ENCODE measurements at places on chromosomes 6 and 20.

DNA sequence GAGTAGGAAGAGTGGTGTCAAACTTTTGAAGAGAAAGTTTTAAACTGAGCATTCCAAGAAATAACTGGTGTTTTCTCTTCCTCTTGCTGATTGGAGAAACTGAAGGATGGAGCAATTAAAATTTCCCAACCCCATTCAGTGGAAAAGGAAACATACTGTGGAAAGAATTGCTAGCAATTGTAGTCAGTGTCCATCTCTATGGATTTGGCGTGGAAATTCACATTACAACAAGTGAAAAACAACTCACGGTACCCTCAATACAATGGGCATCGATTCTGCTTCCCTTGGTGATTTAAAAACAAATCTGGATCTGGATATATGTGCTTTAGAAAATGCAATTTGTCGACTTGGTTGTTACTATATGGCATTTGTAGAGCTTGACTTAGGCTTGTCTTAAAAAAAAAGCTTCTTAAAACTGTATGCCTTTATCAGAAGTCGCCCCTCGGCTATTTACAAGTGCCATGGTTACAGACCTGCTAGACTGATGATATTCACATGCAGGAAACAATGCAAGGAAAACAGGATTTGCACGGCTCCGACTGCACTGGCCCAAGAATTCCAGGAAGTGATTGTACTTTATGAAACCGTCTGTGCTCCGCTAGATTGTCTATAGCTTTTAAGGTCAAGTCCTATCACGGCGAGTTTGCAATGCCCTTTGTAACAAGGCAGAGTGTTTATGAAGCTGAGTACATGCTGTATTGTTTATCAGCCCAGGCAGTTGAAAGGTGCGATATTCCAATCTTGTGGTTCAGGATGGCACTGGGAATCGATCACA is 131.7 kb upstream of the PHACTR1 start:
- DNase-seq, result no peak

DNA sequence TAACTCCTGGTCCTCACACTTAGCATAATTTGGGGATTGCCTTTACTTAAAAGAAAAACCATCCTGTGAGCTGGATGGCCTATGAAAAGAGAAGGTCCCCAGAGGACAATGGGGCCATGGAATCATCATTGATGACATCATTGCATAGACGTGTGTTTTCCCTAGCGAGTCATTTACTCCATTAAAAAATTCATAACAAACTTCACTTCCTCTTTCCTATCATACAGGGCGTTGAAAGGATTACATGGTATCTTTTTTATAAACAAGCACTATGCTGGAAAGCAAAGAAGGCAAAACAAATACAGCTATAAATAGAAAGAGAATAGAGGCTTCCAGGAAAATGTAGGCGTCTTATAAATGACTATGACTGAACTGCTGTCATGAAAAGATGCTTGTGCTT is 11.3 kb upstream of the COL12A1 start:
- no peak for DNase-seq

DNA sequence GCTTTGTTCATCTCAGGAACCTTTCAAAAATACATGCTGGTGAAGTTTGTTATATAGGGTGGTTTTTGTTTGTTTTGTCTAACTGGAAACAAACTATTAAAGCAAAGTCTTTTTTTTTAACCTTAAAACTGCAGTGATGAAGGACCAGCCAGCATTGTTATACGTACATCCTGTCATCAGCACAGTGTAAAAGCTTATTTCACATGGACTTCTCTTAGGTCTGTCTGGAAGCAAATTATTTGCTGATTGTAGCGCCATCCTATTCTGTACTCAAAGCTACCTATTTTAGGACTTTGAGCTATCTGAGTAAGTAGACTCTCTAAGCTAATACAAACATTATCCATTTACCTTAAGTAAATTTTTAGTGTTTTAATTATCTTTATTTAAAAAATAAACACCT is 61.7 kb downstream of the SNX9 start:
- no peak for DNase-seq

- no peak for DNase-seq
Measured at GRCh38 chr6:74606582-74607071, 599.2 kb downstream of the COL12A1 start.

GRCh38 chr6:165895421-165896165 is 232.6 kb upstream of the PDE10A start:
- DNase-seq, result no peak

GRCh38 chr6:170523256-170524171 is 29.6 kb downstream of the PSMB1 start:
- DNase-seq, result no peak

DNA sequence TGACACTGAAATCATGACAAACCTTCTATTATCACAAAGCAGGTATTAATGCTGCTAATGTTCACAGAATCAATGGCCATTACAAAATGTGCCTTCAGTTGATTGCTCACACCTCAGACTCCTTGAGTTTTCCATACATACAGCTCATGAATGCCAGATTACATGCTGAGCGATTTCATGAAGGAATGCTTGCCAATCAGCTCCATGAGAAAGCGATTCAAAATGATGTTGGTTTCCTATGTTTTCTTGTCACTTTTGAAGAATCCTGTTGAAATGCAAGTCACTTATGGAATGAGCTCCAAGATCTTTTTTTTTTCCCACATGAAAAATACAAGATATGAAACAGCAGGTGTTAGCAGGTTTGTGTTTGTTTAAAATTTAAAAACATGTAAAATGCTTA is 71.4 kb upstream of the SHLD1 start:
- no peak for DNase-seq

DNA sequence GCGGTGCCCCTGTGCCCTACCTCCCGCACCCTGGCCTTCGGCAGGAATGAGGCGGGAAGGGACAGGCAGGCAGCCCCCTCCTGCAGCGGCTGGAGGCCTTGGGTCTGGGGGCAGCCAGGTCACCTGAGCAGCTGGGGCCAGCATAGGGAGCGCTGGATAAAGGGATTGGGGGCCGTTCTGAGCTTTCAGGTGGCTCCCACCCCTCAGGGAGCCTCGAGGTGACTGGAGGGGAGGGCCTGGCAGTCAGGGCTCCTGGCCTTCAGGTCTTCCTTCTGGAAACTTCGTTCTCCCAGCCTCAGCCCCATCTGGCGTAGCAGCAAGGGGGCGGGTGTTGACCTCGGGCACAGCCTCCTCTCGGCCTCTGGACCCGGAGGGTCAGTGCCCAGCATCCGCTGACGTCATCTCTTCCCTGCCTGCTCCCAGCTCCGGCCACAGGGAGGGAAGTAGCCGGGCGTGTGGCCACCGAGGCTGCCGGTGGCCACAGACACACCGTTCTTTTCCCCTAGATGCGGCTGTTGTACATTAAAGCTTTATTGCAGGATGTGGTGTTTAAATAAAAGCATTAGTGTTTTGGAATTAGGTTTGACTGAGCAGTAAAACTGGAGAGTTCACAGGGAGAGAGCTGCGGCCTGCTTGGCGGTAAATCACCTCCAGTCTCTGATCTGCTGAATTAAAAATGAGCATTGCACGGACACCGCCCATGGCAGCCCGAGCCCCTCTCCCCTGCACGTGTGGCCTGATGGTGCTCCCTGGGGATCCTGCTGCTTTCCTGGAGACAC is 80.0 kb upstream of the GATA5 start:
- no peak for DNase-seq

GRCh38 chr6:68654134-68654533 is 19.1 kb downstream of the ADGRB3 start:
- DNase-seq, result no peak

DNA sequence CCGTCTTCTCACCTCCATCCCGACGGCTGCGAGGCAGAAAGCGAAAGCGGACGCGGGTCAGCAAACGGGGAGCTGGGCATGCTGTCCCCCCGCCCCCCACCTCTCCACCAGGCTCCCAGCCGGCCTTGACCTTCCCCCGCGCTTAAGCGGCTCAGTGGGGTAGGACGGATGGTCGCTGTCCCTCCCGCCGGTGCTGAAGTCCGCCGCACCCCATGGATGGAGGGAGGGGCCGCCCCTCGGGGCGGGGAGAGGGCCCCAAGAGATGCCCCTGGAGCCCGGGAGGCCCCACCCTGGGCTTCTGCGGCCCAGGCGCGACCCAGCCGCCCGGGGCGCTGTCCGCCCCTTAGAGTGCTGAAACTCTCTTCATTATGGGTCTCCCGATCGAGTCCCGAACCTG is at the start of gene KCNB1:
Gene KCNB1, minus strand, starts transcription at position 48 of the 397 bp plus-strand sequence. CDS start 188 bp downstream, outside the sequence.
- DNase-seq, result peak; percentile 26

GRCh38 chr6:111307275-111307858 is 175.7 kb downstream of the REV3L start:
- DNase-seq, result no peak

DNA sequence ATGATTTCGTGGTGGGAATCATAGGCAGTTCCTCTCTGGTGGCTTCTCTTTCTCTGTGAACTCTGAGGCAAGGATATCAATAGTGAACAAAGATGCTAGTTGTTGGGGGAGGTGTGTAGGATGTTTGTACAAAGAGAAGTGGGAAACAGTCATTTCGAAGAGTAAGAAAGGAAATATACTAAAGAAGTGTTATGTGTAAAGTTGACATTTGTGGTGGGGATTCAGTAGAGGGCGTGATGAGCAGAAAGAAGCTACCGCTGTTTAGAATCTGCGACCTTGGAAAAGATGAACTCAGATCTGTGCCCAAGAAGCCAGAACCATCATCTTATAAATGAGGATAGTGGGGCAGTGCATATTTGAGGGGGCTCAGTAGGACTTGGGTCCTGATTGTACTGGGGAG is 11.4 kb downstream of the SLC35F1 start:
- peak; percentile 6 for DNase-seq

DNA sequence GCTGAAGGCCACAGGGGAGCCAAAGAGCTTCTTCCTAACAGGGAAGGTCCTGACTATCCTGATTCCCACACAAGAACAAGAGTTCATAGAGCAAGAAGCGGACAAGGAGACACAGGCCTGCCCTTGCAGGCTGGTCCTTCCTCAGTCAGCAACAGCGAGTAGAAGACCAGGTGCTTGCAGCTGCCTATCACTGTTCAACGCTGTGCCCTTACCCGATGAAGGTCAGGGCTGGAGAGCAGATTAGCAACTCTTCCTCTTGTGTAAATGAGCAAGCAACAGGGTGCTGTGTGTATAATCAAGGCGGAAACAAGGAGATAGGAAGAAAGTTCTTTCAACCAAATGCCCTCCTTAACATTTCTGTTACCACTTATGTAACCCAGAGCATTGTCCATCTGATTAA is 115.3 kb upstream of the SPACA1 start:
- peak; percentile 73 for DNase-seq

DNA sequence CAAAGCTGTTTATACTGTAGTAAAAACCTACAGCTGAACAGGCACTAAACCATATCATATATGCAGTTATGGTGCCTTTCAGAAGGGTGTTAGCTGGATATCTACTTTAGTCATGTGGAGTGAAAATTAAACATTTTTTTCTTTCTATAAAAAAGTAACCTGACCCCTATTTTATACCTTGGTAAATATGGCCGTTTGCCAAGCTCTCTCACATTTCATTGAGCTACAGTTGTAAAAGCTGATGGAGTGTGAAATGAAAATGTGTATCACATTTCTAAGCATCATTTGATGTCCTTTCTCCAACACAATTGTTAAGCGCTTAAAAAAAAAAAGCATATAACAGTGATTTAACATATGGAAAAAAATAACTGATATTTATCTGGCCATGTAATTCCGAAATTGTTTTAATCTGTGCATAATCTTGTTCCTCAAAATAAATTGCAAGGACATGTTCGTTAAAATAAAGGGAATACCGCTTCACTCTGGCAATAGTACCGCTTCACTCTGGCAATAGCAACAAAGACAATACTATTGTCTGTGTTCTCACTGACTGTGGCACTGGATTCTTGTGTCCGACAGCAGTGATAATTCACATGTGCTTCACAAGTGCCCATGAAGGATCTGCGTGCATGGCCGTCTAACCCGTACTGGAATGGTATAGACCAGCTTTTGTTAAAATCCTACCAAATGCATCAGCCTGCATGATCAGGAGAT is 391.8 kb upstream of the SOX4 start:
- no peak for DNase-seq

DNA sequence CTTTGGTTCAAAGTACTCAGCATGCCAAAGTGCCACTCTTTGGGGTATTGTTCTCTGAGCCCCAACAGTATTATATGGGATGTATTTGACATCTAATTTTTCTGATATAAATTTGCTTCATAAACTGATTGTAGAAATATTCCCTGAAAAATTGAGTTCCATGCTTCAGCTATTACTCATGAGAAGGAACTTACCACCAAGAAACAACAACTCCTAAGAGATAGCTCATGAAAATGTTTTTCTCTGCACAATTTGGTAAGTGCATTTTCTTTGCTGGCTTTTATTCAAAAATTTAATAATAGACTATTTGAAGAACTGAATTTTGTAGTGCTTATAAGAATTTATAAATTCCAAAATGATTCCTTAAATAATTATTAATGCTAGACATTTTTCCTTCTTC is 12.8 kb upstream of the TPD52L1 start:
- no peak for DNase-seq

DNA sequence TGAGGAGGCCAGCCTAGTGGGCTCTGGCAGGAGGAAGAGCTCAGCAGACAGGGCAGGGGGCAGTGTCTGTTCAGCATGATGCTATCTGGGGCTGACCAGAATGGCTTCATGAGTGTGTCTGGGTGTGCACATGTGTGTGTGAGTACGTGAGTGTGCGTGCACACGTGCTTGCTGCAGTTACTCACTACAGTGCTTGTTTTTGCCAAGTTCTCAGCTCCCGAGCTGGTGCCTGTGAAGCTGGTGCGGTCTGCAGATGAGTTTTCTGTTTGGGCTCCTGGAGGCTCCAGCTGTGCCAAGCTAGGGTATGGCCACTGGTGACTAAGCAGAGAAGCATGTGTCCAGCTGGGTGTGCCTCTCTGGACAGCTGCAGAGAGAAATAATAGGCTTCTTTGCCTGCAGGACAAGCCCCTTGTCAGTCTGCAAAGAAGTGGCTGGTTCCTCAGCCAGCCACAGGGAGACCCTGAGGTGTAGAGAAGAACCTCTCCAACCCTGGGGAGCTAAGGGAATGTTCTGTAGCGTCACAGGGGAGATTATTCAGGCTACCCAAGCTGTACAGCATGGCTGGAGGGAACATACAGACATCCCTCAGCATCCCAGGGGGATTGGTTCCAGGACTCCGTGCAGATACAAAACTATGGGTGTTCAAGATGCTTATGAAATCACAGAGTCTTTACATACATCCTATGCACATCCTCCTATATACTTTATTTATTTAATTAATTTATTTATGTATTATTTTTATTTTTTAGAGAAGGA is 40.2 kb upstream of the FAM50B start:
- no peak for DNase-seq

DNA sequence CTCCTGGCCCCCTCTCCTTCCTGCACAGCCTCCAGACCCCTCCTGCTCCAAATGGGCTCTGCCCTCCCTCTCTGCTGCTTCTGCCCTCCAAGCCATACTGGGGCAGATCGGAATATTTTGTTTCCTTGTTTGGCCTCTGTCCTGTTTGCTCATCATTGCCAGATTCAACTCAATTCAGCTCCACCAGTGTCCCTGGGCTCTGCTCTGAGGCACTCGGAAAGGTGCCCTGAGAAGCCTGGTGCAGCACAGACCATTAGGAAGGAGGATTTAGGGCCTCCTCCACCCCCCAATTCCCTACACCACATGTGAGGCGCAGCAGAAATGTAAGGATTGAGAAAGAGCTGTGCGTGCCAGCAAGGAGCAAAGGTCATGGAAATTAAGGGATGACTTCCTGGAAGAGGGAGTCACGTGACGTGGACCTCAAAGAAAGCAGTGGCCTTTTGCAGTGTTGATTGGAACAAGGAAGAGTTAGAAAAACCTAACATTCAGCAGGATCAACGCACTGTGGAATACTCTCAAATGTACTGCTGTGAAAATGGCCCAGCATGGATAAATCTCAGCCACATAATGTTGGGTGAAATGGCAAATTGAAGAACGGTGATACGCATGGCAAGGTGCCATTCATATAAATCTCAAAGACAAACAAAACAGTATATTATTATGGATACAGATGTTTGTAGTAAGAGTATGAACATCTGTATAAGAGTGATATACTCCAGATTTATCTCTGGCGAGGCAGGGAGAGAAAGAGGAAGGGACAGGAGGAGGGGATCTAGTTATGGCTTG is 229.5 kb upstream of the RNF24 start:
- no peak for DNase-seq
